ENCODE measurements at places on chromosomes 5 and 9.

DNA sequence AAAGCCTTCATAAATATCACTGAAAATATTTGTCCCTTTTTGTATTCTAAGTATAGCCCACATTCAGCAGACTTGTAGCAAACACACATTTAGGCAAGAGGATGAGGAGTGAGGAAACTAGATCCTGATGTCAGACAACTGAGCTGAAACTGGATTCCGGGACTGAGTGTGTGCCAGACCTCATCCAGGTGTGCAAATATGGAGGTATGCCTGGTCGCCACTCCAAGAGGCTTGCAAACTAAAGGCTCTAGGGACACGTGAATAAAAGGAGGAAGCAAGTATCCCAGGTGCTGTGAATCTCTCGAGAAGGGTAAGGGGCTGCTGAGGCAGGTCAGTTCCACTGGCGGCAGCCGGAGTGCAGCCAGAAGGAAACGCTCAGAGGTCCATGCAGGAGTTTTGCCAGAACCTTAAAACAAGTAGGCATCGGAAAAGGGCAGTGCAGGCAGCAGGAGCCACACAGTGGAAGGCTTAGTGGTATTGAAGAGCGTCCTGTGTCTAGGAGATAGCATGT is 77.4 kb upstream of the ALDH1B1 start:
- DNase-seq: no peak

GRCh38 chr9:34686231-34686630 is 4.8 kb downstream of the CCL19 start:
- DNase-seq: no peak

- DNase-seq: no peak
Measured at GRCh38 chr5:135095052-135095715, 61.2 kb upstream of the PITX1 start.

DNA sequence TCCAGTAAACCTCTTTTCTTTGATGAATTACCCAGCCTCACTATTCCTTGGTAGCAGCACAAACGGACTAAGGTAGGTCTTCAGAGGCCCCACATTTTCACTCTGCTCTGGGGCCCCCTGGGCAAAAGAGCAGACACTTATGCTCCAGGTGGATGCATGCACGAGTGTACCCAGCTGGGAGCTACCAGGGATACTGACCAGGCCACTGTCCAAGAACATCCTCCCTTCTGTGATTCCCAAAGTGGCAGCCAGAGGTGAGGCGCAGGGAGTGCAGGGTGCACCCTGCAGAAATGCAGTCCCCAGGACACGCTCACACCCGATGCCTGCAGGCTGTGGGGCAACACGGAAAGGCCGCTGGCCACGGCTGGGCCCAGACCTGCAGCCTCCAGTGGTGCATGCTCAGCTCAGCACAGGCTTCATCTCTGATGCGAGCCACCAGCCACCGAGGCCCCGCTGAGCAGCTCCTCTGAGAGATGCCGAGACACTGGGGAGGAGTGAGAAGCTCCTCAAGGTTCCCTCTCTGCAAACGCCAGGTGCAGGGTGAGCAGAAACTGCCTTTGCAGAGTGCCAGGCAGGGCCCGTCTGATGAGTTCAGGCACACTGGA is 48.1 kb upstream of the OLFM1 start:
- DNase-seq: no peak

DNA sequence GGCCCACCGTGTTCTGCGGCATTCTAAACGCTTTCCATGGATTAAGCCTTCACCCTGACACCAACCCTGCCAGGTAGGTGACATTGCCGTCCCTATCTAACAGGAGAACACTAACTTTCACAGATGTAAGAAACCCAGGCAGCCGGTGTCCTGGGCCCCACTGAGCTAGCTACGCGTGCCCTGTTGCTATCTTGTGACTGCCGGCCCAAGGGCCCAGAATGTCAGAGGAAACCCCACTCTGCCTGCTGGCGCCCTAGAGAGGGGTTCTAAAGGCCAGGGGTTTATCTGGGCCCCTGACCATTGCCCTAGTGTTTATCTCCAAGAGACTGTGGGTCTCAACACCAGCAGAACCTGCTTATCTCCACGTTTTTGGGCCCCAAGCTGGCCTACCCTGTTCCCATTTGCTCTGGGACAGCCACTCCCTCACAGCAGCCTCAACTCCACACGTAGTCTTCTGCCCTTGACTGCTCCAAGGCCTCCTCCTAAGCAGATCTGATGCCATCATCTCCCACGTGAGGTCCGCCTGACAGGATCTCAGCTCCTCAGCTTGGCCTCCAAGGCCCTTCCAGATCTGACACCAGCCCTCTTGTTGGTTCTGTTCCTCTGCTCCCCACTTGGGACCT is 18.1 kb upstream of the ZBTB34 start:
- no peak for DNase-seq

- no peak for DNase-seq
Measured at GRCh38 chr9:123997665-123998277, 13.8 kb upstream of the LHX2 start.

- no peak for DNase-seq
Measured at GRCh38 chr9:87011551-87011950, 64.2 kb upstream of the GAS1 start.

GRCh38 chr5:74767579-74767913 is 497 bp downstream of the NSA2 start:
- DNase-seq: no peak

Measured in stimulated activated CD8-positive, alpha-beta memory T cell treated with anti-CD3 and anti-CD28 coated beads, Interleukin-7, amount 100 ng/mL, for 1 hour (primary cell).